ENCODE measurements at places on chromosomes 2 and 18. TPM values are rescaled to one million over a fixed set of nuclear protein-coding genes. Genes with fewer than 3 reads are reported as not detected.

The SERPINB3 gene
- total RNA-seq, result not detected

The FBLN7 gene
- 0.58 TPM for total RNA-seq

The ABCG8 gene
- not detected for total RNA-seq

The GREB1 gene
- total RNA-seq, result 0.42 TPM

The RBBP8 gene
- total RNA-seq, result 74.8 TPM

The PUM2 gene
- 129 TPM for total RNA-seq

The UGT1A5 gene
- total RNA-seq, result not detected

The PARD3B gene
- 1.0 TPM for total RNA-seq

The HDHD2 gene
- 38.3 TPM for total RNA-seq

The CDCA7 gene
- total RNA-seq, result 115 TPM

The HOXD13 gene
- not detected for total RNA-seq

The G6PC2 gene
- not detected for total RNA-seq

The UCN gene
- 2.6 TPM for total RNA-seq

The DNAJC5G gene
- not detected for total RNA-seq

The PPP1R1C gene
- not detected for total RNA-seq

The TGFBRAP1 gene
- 16.6 TPM for total RNA-seq

The CENPA gene
- total RNA-seq, result 55.2 TPM

The TNFRSF11A gene
- 4.0 TPM for total RNA-seq

The IL36B gene
- not detected for total RNA-seq

The AGFG1 gene
- total RNA-seq, result 71.2 TPM

The ARHGAP28 gene
- not detected for total RNA-seq

The TOGARAM2 gene
- total RNA-seq, result 10.0 TPM

All from activated CD8-positive, alpha-beta T cell treated with anti-CD3 and anti-CD28 coated beads, Interleukin-2, amount 10 ng/mL, durations not matched to agents 7 days and 5 days (primary cell).